Upper lobe of left lung (tissue), 6 donors: ENCODE measurements at places on chromosomes 1 and 21. TPM values are rescaled to one million over a fixed set of nuclear protein-coding genes. Genes with fewer than 3 reads are reported as not detected.

GRCh38 chr1:218811497-218811896, 362.2 kb upstream of the LYPLAL1 start:
- no peak overlapping the region for H3K27ac ChIP-seq
- no peaks in the 10 kb centered on the region for H3K36me3 ChIP-seq
- H3K27me3 ChIP-seq: no peaks in the 10 kb centered on the region
- H3K4me3 ChIP-seq: no peak overlapping the region
- H3K4me1 ChIP-seq: no peaks in the 10 kb centered on the region

NTMT2 gene
- not detected for total RNA-seq

GRCh38 chr1:210231846-210232510, 618 bp upstream of the SERTAD4 start:
- peak overlapping the region; percentile 70 for H3K4me3 ChIP-seq
- DNase-seq: no peak
- peaks cover 12% of the 10 kb centered on the region for H3K4me1 ChIP-seq

LHX8 gene
- total RNA-seq: not detected

- H3K4me1 ChIP-seq: peaks cover 99% of the 10 kb centered on the region
- H3K36me3 ChIP-seq: no peaks in the 10 kb centered on the region
- H3K4me3 ChIP-seq: no peak overlapping the region
- DNase-seq: peak; percentile 93
- H3K27me3 ChIP-seq: no peaks in the 10 kb centered on the region
Observed at GRCh38 chr1:2233997-2234761, 6.1 kb downstream of the SKI start.

ERG gene
- total RNA-seq: 15.1 TPM

GRCh38 chr21:34926803-34927467, 122.2 kb downstream of the RUNX1 start:
- H3K27me3 ChIP-seq: no peaks in the 10 kb centered on the region
- DNase-seq: no peak
- no peak overlapping the region for H3K4me3 ChIP-seq
- H3K4me1 ChIP-seq: no peaks in the 10 kb centered on the region
- no peak overlapping the region for H3K27ac ChIP-seq
- no peaks in the 10 kb centered on the region for H3K36me3 ChIP-seq

- no peak overlapping the region for H3K4me3 ChIP-seq
- no peaks in the 10 kb centered on the region for H3K36me3 ChIP-seq
- no peaks in the 10 kb centered on the region for H3K27me3 ChIP-seq
- H3K4me1 ChIP-seq: no peaks in the 10 kb centered on the region
Observed at GRCh38 chr1:114339379-114339778, 171.6 kb downstream of the TRIM33 start.

- H3K27me3 ChIP-seq: no peaks in the 10 kb centered on the region
- no peak overlapping the region for H3K4me3 ChIP-seq
- no peak for DNase-seq
- H3K36me3 ChIP-seq: no peaks in the 10 kb centered on the region
- H3K4me1 ChIP-seq: no peaks in the 10 kb centered on the region
Observed at GRCh38 chr21:41669533-41669830, 97.4 kb downstream of the RIPK4 start.

- H3K27ac ChIP-seq: no peak overlapping the region
- H3K4me3 ChIP-seq: no peak overlapping the region
- peaks cover 27% of the 10 kb centered on the region for H3K4me1 ChIP-seq
Observed at GRCh38 chr1:20187103-20187812, 940 bp upstream of the PLA2G2C start.
